ENCODE measurements at places on chromosomes 2 and 18.

DNA sequence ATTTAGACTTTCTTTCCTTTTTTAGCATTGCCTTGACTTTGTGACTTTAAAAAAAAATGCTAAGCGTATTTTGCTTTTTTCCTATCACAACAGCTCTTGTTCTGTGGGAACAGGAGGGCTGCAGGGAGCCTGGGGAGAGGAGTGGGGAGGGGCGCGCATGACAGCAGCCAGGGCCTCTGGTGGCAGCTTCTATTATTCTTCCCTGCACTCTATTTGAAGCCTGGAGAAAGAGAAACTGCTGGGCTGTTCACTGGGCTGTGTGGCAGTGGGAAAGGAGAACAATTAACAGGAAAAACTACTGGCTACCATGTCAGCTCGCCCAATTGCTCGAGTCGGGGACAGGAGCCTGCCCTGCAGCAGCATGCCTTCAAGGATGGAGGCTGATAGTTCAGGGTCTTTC lies 119.0 kb upstream of the ZBTB14 start:
- DNase-seq: peak; percentile 66

- no peak for DNase-seq
Observed at GRCh38 chr2:196383799-196384198, 212.4 kb upstream of the STK17B start.

GRCh38 chr18:13437796-13438506 lies 219.4 kb downstream of the LDLRAD4 start:
- no peak for DNase-seq

- no peak for DNase-seq
Observed at GRCh38 chr18:48949050-48949605, 1.6 kb downstream of the SMAD7 start.

DNA sequence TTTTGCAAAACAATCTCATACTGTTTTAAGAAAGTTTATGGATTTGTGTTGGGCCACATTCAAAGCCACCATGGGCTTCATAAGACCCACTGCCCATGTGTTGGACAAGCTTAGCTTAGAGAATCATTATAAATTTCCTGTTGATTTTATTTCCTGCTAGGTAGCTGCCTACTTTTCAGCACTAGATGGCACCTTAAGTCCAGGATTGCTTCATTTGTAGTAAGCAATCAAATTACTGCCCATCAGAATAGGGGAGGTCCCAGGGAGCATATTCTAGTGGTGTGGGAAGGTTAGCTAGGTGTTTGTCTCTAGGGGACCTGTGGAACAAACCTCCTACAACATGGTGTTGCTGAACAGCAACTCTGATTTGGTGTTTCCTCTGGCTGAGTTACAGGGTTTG lies 11.0 kb upstream of the DCDC2C start:
- no peak for DNase-seq
